ENCODE measurements at places on chromosomes 3 and 15.

DNA sequence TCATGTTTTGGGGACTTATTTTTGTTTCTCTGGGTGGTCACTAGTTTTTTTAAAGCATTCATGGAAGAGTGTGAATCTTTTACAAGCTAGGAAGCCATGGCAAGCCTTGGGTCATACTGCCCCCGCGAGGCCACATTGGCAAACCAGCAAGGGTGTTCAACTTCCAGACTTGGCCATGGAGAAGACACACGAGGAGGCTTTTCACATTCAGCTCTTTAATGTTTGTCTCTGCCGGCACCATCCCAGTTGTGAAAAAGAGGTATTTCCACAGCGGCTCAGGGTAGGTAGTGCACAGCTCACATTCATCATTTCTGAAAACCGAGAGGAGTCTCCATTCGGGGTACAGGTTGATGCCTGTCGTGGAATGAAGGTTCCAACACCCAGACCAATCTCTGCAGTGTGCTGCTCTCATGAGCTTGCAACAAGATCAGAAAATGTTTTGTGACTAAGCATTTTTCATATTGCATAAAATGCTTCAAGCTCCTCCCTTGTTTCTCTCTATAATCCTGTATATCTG lies 7.7 kb downstream of the CCR5 start:
- DNase-seq: peak; percentile 83

- no peak for DNase-seq
These were observed 48.4 kb downstream of the ST6GAL1 start for GRCh38 chr3:186978712-186979111.

- no peak for DNase-seq
These were observed 82.4 kb downstream of the WWTR1 start for GRCh38 chr3:149575213-149575960.

DNA sequence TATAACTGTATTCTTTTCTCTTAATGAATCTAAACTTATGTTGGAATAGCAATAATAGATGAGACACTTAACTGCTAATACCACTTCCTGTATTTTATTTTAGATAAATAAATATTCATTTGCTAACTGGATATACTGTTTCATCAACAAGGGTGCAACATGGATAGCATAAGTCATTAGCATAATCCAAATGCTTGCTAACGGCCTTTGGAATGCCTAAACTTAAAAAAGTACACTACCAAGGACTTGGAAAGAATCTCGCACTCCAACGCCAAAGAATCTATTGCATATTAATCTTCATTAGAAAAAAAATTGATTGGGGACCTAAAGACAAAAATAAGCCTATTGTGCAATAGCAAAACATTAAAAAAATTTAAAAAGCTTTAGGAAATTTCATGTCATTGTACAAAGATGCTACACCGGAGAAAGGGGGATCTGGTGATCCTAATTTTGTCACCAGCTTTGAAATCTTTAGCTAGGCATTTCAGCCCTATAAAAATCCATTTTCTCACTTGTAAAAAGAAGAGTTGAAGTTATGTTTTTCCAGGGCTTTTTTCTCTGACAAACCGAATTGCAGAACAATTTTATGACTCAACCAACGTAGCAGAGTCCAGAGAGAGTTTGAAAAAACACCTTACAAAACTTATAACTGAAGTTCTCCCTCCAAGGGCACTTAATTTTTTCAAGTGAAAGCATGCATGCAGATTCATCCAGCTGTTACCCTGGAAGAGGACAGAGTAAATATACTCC lies 4.1 kb downstream of the VGLL3 start:
- no peak for DNase-seq

GRCh38 chr3:43366885-43367284 lies 80.5 kb downstream of the SNRK start:
- no peak for DNase-seq

DNA sequence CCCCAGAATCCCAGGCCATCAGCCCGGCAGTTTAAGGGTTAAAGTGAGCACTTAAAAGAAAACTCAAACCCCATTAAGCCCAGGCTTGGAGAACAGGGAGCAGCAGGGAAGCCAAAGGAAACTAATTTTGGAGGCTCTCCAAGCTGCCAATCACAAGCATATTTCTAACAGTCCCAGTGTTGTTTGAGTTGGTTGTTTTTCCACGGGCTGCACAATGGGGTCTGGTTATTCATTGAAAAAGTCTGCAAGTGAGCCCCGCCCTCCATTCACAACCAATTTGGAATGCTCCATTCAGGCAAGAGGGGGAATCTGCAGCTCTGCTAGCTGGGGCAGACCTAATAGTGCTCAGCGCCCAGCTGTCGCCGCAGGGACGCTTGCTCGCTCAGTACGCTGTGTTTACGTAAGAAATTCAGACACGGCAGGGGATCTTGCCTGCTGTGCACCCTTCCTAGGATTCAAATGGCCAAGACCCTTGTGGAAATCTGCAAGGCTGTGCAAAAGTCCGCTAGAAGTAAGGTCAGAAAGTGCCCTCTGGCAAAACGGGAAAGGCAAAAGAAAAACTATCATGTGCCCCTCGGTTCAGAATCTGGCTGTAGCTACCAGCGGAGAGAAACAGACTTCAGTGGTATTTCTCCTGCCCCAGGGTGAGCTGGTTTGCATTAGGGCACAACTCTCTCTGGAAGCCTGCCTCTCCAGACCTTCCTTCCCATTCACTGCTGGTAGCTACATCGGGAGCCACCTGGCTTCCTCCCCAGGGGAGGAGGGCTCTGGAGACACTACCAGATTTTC lies 11.0 kb downstream of the ETV5 start:
- no peak for DNase-seq

GRCh38 chr15:82651708-82652107 lies 4.5 kb upstream of the CPEB1 start:
- DNase-seq: no peak

GRCh38 chr3:14606669-14607339 lies 44.8 kb upstream of the CCDC174 start:
- DNase-seq: no peak

GRCh38 chr3:46984591-46985459 lies 5.4 kb downstream of the NBEAL2 start:
- no peak for DNase-seq

DNA sequence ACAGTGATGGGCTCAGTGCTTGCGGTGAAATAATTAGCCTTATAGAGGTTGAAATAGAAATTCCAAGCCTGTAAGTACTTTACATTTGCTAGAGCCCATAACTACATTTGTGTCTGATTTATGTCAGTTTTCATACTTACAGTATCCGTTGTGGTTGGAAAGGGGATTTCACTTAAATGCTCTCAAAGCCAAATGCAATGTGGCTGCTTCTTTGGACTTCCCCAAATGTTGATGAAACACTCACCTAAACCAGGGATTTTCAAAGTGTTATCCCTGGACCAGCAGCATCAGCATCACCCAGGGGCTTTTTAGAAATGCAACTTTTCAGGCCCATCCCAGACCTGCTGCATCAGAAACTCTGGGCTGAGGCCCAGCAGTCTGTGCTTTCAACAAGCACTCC lies 378.7 kb downstream of the MCTP2 start:
- no peak for DNase-seq

- no peak for DNase-seq
These were observed 28.7 kb upstream of the SAMMSON start for GRCh38 chr3:69970827-69971226.

- DNase-seq: no peak
These were observed 7.5 kb downstream of the ZNF148 start for GRCh38 chr3:125367403-125368230.

GRCh38 chr3:194781617-194782016 lies 95.9 kb downstream of the FAM43A start:
- DNase-seq: peak; percentile 34

DNA sequence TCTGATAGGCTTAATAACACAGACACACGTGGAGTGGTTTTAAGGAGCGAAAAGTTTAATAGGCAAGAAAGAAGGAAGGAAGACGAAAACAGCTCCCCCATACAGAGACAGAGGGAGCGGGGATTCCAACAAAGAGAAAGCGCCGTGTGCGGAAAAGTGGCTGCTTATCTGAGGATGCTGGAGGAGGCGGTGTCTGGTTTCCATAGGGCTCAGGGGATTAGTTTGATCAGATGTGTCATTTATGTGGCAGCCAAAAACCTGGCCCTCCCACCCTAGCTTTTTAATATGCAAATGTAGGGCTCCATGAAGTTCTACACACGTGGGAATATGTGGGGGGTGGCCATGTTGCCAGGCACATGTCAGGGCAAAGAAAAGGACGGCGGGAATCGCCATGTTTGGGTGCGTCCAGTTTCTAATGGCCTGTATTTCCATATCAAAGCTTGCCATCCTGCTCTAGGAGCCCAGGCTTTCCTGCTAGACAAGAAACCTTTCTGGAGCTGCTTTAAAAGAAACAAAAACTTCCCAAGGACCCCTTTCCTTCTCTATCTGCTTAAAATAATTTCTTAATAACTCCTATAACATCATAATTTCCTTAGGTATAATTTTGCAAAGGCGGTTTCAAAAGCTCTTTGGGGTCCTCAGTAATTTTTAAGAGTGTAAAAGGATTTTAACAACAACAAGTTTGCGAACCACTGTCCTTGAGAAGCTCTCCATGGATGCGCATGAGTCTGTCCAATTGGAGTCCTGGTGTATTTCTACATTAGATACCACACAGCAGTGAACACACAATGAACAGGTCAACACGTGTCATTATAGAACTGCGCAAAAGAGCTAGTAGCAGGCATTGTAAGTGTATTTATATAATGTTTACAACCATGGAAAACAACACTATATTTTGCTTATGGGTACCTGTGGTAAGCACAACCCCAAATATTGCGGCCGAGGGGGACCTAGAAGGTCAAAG lies 622 bp upstream of the ZNF589 start:
- DNase-seq: no peak

Data from vagina (tissue), 2 donors.